ENCODE measurements at places on chromosomes 7 and 10.

DNA sequence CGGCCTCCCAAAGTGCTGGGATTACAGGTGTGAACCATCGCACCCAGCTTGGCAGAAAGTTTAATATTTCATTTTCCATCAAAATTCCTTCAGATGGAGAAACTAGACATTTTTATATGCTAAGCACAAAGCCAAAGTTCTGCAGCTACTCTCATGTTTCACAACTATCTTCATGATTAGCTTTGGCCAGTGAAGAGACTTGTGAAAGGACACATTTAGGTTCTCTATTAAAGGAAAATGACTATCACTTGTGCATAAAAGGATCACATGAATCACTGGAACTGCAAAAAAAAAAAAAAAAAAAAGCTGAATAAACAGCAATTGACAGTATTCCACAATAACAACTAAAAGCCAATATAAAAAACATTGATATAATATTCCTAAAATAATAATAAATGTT, 16.2 kb downstream of the FGFBP3 start:
- H3K27me3 ChIP-seq, result peaks cover 12% of the 10 kb centered on the region
- H3K27ac ChIP-seq, result no peak overlapping the region
- H3K4me1 ChIP-seq, result peaks cover under 1% of the 10 kb centered on the region
- H3K4me3 ChIP-seq, result no peak overlapping the region

- no peaks in the 10 kb centered on the region for H3K4me1 ChIP-seq
- no peaks in the 10 kb centered on the region for H3K27me3 ChIP-seq
- no peak for DNase-seq
- no peaks in the 10 kb centered on the region for H3K36me3 ChIP-seq
- H3K27ac ChIP-seq, result no peak overlapping the region
- no peak overlapping the region for H3K4me3 ChIP-seq
Measured at GRCh38 chr10:64261092-64261491, 739.9 kb downstream of the REEP3 start.

- H3K4me3 ChIP-seq, result no peak overlapping the region
- peaks cover 52% of the 10 kb centered on the region for H3K27me3 ChIP-seq
- H3K27ac ChIP-seq, result no peak overlapping the region
- no peaks in the 10 kb centered on the region for H3K36me3 ChIP-seq
Measured at GRCh38 chr10:114634609-114634979, 23.5 kb downstream of the ABLIM1 start.

DNA sequence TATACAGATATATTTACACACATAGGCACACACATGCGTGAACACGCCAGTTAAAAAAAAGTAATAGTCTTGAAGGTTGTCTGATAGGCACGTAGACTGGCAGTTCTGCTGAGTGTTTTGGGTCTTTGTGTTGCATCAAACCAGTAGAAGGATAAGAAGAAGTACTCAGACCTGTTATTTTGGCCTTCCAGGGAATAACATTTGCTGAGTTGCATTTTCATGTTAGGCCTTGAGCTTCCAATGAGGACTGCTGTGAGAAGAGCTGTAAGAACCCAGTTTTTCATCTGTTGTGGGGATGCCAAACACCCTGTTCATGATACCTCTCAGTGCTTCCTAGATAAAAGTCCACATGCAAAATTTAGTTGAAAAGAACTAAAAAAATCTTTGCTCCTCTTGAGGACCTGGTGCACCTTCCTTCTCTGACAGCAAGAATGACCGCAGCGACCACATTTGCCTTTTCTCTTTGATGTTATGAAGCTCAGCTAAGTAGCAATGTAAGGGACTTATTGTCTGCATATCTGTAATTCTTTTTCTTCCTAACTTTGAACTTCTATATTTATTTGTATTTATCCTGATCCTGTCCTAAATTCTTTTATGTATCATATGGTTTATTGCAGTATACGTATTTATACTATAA, 27.2 kb downstream of the HIPK2 start:
- DNase-seq, result no peak
- no peaks in the 10 kb centered on the region for H3K27me3 ChIP-seq
- H3K4me3 ChIP-seq, result no peak overlapping the region

DNA sequence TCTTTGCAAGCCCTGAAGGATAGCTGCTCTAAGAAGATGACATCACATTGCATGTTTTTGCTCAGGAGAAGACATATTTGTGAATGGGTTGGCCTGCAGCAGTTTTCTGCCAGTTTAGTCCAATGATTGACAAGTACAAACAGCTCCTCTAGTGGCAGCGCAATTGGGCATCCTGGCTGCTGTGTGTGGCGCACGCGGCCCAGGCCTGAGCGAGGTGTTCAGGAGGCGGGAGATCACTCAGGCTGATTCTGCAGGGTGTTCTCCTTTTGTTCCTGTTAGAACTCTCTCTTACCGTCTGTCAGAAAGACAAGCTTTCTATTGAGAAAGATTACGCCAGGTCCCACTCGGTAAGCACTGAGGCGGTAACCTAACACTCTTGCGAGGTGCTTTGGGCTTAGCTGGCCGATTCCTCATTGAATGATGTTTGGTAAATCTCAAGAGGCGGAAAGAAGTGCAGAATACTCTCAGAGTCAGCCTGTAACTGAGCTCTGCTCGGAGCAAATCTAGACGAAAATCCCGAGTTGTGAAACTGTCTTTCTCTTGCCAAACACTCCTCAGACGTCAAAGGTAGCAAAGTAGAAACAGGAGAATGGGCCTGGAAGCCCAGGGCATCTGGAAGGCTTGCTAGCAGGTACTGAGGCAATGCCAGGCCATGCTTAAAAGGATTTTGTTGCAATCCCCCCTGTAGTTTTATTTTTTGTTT, 219.2 kb upstream of the BMPER start:
- H3K27ac ChIP-seq, result no peak overlapping the region
- no peaks in the 10 kb centered on the region for H3K4me1 ChIP-seq
- no peak for DNase-seq
- no peaks in the 10 kb centered on the region for H3K36me3 ChIP-seq
- no peaks in the 10 kb centered on the region for H3K27me3 ChIP-seq
- no peak overlapping the region for H3K4me3 ChIP-seq

GRCh38 chr10:103481974-103482531, 3.0 kb upstream of the CALHM3 start:
- DNase-seq, result no peak
- H3K4me3 ChIP-seq, result no peak overlapping the region

GRCh38 chr7:25557379-25557917, 329.2 kb upstream of the NPVF start:
- H3K27ac ChIP-seq, result no peak overlapping the region
- peaks cover 18% of the 10 kb centered on the region for H3K27me3 ChIP-seq
- no peaks in the 10 kb centered on the region for H3K36me3 ChIP-seq
- H3K4me3 ChIP-seq, result no peak overlapping the region
- peaks cover 5% of the 10 kb centered on the region for H3K4me1 ChIP-seq
